ENCODE measurements at places on chromosomes 1 and 21.

DNA sequence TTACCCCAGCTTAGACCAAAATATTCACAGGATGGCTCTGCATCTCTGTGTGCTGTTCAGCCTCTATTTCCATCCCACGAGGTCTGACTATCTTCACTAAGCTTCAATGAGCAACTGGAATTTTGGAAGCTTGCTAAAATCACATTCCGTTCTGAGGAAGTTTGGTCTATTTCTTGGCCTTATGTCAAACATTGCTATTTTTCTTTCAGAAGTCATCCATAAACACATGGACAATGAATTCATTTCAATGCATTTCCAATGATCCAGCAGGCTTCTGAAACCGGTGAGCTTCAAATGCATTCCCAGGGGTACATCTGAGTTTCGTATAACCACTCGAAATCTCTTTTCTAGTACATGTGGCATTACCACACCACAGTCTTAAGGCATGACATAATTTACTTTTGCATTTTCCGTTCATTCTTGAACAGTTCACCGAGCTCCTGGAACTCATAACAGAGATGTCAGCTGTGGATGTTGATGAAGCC is 294.1 kb upstream of the KAZN start:
- DNase-seq = no peak

DNA sequence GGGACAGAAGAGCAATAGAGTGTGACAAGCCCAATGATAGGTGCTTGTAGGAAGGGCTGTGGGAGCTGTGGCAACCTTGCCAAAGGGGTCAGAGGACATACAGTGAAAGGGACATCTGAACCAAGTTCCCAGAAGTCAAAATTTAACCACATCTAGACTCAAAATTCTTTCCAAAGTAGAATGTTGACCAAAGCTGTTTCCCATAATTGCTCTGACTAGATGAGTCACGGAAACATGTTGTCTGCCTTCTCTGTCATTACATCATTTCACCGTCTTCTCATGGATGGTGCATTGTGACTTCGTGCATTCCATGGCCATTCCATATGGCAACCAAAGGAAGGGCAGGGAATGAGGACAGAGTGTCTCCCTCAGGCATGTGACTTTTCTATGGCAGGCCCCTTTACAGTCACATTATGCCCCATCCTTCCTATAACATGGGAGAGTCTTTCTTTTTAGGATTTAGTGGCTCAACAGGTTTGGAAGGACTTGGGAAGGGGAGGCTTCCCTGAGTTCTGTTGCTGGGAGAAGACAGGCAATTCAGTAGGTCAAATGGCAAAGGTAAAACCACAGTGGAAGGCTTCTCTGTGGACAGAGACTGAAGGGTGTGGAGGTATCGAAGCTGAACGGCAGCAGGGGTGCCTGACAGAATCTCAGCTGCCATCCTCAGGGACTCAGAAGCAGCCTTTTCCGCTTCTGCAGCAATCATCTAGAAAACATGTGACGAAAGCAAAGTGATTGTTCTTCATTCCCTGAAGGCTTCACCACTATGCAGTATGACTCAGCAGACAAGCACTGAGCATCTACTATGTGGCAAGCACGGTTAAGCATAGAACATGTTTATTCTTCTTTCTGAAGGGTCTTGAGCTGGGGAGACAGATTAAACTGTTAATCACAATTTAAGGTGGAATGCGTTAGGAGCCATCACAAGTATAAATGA is 24.7 kb downstream of the NPHS2 start:
- no peak for DNase-seq

GRCh38 chr1:174964261-174964971 is 35.3 kb upstream of the CACYBP start:
- DNase-seq = no peak

DNA sequence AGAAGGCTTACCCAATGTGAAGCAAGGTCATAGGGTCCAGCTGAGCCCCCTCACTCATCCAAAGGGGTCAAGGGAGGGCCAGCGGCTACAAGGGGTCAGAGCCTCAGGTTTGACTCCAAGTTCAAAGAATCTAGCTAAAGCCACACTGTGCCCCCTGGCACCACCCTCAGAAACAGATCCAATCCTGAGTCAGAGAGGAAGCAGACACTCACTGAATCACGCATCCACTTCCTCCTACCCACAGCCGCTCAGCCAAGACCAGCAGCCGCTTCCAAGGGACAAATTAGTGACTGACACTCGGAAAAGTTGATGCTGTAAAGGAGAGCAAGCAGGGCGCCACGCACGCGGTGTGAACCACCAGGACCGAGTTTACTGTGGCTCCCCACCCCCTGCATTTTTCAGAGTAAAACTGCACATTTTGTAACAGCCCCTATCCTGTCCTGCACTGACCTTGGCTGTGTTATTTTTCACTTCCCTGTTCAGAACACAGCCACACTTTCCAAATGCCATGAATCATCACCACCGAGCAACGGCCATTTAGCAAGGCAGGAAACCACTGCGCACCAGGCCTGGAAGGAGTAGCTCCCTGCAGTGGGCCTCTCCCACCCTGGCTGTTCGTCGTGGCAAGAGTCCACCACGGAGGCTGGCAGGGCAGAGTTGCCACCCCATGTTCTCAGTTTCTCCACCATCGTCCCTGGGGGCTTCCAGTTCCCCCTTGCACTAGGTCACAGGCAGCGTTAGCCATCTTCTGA is 147.8 kb downstream of the TOMM20 start:
- DNase-seq = no peak

DNA sequence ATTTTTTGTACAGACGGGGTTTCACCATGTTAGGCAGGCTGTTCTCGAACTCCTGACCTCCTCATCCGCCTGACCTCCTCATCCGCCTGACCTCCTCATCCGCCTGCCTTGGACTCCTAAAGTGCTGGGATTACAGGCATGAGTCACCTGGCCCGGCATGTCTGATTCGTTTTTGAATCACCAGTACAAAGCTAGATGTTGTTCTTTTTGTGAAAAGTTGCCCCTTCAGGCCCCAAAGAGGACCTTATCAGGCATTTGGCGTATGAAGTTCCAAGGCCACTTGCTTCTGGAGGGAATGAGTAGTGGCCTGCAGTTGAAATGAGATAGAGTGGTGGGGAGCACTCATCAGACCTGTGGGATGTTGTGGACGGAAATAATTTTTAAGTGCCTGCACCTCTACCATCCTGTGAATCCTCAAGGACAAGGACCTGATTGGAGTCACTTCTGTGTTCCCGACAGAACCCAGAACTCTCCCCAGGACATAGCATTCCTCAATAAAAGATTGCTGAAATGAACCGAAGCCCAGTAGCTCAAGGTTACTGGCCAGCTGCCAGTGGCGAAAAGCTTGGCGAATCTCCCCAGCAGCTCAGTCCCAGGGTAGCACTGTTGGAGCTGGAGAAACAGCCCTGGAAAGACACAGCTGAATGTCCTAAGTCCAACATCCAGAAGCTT is 50.1 kb downstream of the NDUFS5 start:
- no peak for DNase-seq

DNA sequence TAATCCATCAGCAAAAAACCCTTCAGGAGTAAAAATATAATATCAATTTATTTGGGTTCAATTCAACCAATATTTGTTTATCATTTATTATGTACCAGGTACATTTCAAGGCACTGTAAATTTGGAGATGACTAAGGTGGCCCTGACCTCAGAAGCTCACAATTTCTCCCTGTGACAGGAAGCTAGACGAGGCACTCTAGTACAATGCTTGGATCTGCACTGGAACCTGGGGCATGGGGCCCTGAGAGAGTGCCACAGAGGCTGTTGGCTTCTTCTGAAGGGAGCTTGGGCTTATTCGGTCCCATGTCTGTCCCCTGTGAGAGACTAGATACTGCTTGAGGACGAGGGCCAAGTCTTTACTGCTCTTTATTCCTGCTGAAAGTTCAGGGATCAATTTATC is 31.5 kb downstream of the RHOU start:
- no peak for DNase-seq

GRCh38 chr1:9753121-9753531 is 70.6 kb downstream of the CLSTN1 start:
- DNase-seq = no peak

GRCh38 chr1:7616076-7616832 is 154.8 kb upstream of the VAMP3 start:
- no peak for DNase-seq

DNA sequence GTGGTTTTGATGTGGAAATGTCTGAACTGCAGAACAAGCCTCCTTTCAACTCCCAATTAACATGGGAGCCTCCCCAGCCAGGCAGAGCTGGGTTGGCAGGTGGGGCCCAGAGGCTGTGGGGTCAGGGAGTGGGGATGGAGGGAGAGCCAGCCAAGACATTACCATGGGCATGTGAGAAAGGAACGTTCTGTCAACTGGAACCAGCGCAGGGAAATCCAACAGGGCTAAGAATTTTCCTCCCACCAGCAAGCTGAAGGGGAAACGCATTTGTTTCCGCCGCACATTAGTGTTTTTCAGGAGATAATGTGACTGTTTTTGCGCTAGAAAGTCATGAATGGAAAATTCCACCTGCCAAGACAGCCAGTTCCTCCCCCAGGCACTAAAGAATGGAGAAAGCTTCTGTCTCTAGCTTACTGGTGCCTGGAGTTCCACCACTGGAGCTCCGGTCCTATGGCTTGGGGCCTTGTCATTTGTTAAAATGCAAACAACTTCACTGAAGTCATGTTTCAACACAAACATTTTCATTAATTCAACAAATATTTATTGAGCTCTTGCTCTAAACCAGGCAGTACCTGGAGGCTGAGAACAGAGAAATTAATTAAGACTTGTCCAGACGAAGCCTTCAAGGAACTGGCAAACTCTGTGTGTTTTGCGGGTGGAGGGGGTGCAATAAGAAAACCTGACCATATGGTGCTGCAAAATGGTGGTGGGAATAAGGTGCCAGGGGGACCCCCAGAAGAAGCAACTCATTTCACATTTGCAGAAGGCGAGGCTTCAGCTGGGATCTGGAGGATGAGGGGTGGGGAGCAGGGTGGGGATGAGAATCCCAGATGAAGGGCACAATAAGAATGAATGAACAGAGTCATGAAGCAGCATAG is 305.1 kb downstream of the MATN1 start:
- DNase-seq = no peak

DNA sequence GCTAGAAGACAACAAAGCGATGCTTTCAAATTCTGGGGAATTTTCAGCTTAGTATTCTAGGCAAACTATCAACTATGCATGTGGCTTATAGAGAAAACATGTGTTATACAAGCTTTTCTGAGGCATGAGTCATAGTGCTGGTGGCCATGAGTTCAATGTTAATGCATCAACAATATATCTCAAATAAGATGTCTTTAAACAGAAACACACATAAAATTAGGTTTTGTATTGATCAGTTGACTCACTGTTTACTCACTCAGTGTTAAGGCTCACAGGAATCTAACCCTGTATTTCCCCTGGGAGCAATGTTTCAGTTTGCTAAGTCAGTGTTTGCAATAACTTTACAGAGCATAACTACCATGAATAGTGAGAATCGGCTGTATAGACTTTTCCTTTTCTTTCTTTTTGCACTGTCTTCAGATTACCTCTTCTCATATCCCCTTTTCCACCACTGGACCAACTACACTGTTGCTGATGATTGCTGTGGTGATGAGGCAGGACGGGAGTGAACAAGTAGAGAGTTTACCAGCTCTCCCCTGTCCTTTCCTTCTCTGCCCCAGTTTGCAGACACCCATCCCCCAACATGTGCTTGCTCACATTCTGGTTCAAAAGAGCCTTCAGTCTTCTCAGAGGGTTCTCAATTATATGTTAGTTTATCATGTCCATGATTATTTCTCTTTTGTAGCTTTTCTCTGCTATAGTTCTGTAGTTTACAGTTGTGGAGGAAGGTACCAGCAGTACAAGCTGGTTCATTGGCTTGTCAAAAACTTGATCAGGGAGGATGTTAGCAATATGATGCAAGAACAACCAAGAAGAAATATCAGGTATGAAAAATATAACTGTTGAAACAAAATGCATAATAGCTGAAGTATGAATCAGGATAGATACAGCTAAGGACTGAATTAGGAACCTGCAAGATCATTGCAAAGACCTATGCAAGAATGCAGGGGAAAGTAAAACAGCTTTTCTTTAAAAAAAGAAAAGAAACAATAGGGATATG is 23.9 kb downstream of the CD2 start:
- DNase-seq = no peak

DNA sequence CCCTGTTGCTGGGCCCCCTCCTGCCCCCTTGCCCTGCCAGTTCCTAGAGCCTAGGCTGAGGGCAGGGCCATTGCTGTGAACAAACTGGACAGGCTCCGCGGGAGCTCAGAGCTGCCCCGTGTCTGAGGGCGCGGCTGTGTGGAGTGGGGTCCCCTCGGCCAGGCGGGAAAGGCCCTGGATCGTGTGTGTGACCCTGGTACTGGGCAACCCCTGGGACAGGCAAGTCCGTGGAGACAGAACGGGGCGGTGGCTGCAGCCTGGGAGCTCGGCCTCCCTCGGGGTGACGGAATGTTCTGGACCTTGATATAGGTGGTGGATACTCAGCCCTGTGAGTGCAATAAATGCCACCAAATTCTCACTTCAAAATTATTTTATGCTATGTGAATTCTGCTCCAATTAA is 27.7 kb upstream of the C1orf159 start:
- no peak for DNase-seq

DNA sequence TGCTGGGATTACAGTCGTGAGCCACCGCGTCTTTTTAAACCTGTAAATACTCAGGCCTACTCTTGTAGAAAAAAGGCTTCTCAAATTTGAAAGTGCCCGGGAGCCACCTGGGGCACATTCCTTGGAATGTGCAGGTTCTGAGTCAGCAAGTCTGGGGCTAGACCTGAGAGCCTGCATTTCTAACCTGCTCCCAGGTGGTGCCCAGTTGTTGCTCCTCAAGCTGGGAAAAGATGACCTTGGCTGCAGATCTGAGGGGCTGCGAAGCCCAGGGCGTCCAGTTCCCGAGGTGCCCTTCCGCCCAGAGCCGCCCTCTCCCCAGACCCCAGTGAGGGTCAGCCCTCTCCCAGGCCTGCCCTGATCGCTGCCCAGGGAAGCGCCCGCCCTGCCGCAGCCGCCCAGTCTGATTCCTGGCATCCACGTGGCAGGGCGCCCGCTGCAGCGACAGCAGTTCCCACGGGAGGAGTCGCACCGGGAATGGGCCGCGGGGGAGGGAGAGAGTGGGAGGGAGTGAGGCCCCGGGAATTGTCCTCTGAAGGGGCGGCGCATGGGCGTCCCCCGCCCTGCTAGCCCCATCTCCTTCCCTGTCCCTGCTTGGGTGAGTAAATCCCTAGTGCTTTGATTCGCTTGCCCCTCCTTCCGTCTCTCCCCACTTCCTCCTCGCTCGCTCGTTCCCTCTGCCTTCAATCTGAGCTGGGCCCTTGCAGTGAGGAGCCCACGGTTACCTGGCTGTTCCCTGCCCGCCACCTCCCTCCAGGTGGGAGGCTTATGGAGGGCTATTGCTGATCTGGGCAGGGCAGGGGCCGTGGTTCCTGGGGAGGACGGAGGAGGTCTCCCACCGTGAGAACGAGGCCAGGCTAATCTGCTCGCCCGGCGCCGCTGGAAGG is 18.8 kb upstream of the TENT5B start:
- DNase-seq = no peak

DNA sequence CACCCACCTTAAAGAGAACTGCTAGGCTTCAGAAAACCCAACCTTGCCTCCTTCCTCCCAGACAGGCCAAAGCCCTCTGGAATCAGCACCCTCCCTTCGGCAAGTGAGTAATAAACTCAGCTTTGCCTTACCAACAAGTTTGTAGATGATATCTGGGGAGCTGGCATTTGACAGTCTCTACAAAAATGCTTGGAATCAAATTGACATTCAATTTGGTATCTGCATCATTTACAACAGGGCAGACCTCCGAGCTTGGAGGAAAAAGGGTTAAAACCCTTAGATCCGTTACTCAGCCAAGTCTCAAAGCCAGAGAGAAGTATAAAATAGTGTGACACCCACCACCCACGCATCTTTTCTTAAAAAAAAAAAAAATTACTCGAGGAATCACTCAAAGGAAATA is 149.3 kb upstream of the EDN2 start:
- no peak for DNase-seq

All from Panc1 (cell line).